Breast epithelium (tissue), 4 donors: ENCODE measurements at places on chromosomes 2 and 18. TPM values are rescaled to one million over a fixed set of nuclear protein-coding genes. Genes with fewer than 3 reads are reported as not detected.

The SEPTIN2 gene
- total RNA-seq, result 321 TPM

The LYPD1 gene
- total RNA-seq, result 1.9 TPM

The PROKR1 gene
- total RNA-seq, result 0.80 TPM

The PSMD14 gene
- 50.1 TPM for total RNA-seq

The KIAA2012 gene
- not detected for total RNA-seq

- DNase-seq, result no peak
Measured at GRCh38 chr2:37881397-37881796, 43.7 kb upstream of the RMDN2 start.

DNA sequence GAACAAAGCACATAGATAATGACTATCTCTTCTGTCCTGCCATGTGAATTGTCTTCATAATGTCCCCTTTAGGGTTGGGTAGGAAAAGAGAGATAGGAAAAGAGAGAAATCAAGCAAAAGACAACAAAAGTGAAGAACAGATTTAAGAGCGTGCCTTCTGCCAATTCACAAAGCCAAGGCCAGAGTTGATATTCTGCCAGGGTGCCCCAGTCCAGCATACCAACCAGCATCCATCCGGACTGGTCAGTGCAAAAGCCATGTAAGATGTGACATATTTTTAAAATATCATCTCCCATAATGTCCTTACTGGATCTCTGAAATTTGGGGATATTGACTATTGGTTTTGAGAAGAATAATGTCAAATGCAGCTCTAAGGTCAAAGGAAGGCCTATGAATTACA, 35.7 kb upstream of the KLF7 start:
- DNase-seq, result no peak

DNA sequence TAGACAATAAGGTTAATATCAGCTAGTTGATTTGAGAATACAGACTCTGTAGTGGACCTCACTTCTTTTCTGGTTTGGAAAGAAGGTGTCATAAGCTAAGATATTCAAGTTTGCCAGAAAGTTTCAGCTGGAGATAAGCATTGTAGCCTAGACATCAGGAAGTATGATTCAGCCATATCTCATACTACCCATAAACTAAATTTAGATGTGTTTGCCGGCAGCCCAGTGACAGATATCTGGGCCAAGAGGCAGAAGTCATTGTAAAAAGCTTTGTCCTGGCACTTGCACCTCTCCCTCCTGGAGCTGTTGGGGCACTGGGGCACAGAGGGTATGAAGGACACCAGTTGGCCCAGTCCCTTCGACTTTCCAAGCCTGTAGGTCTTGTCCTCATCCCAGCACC, 128.0 kb downstream of the EPHA4 start:
- DNase-seq, result no peak

DNA sequence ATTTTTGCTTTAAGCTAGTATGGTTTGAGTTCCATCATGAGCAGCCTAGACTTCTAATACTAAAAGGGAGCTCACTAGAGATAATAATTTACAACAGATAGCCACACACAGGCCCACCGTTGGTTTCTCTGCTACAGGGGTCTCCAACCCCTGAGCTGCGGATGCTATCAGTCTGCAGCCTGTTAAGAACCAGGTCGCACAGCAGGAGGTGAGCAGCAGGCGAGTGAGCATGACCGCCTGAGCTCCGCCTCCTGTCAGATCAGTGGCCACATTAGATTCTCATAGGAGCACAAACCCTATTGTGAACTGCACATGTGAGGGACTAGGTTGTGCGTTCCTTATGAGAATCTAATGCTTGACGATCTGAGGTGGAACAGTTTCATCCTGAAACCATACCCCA, 150.6 kb downstream of the HRH4 start:
- no peak for DNase-seq

DNA sequence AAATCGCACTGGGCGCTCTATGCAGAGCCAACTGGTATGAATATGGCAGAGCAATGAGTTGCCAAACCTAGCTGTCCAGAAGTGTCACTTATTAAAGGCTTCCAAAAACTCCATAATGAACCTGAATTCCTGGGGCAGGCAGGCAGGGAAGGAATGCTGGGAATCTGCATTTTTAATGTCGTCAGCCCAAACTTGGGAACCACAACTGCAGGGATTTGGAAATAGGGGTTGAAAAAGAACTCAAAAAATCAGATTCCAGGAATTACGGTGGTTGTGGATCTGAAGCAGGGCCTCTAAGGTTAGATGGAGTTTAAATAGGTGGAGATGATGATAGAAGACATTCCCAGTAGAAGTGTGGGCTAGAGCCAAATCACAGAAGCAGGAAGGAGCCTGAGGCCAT, 15.0 kb downstream of the NCKAP5 start:
- no peak for DNase-seq

DNA sequence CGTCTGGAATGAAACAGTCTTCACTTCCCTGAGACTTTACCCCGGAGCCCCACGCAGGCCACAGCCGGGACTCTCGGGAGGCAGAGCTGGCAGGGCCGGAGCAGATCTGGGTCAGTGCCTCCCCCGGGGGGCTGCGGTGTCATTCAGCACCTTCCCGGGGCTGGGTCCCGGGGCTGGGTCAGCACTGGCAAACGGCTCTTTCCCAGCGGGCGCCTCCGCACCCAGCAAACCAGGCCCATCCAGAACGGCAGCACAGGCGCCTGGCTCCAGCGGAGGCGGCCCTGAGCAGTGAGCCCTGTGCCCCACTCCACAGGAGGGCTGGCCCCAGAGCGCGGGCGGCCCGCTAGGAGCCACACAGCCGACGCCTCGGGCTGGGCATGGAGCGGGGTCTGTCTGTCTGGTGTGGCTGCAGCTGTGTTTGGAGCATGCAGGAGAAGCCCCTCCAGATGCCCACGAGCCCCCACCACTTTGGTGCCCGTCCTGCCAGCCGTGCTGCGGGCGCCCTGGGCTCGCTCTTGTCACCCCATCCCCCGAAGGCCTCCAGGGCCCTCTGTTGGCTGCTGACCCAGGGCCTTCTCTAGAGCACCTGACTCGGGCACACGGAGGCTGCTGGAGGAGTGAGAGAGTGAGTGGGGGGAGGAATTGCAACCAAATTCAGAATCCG, 132.1 kb upstream of the CTDP1 start:
- peak; percentile 39 for DNase-seq

DNA sequence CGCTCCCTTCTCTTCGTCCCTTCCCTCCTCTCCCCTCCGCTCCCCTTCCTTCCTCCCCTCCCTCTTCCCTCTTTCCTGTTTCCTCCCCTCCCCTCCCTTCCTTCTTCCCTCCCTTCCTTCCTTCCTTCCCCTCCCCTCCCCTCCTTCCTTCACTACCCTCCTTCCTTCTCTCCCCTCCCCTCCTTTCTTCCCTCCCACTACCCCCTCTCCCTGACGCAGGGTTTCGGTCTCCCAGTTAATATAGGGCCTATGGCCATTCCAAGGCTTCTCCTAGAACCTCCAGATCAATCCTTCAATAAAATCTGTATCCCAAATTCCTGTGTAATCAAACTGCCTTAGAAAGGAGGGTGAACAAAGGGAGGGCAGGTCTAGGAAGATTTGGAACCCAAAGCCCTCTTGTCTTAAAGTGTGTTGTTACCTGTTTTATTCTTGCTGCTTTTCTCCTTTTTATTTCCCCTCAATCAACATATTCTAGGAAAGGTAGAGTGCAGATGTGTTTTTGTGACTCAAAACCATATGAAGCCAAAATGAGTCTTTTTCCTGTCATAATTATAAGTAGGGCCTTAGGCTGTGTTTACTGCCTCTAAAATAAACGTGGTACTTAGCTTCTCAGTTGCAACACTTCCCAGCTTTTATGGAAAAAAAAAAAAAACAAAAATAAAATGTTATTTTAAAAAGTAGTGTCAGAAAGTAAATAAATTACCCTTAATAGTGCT, 53.7 kb downstream of the GPD2 start:
- DNase-seq, result no peak

DNA sequence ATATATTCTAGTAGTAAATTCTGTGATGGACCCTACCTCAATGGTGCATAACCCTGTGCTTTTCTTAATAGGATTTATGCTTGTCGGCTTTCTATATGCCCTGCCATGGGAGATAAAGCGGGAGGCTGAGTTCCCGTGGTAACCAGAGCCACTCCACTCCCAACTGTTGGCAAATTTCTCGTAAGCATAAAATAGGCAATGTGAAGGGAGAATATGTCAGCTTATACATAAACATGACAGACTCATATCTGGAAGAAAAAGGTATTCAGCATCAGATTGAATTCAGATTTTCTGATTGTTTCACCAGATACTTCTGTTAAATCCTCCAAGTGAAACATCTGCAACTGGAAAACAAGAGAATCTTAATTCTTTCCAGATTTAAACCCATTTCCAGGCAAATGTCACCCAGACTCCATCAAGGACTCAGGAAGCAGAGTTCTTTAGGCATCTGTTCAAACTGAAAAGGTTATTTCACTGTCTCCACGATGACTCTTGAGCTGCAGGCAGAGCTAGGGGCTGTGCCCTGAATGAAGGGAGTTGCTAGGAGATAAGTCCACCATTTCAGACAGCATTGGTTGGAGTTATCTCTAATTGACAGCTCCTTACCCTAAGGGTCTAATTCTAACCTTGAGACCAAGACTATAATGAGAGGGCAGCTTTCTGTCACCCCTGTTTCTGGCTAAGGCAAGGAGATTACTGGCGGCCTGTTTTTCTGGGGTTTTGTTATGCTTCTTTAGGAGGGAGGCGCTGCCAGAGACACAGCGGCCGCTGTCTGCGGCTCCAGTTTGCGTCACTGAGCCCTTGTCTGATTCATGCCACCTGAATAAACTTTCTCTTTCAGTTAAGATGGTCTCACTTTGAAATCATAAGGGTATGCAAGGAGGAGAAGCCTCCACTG, 381.3 kb downstream of the SOX11 start:
- DNase-seq, result no peak

GRCh38 chr2:29601321-29601720, 320.1 kb downstream of the ALK start:
- no peak for DNase-seq

GRCh38 chr2:102418421-102418961, 4.5 kb upstream of the IL18RAP start:
- DNase-seq, result no peak

DNA sequence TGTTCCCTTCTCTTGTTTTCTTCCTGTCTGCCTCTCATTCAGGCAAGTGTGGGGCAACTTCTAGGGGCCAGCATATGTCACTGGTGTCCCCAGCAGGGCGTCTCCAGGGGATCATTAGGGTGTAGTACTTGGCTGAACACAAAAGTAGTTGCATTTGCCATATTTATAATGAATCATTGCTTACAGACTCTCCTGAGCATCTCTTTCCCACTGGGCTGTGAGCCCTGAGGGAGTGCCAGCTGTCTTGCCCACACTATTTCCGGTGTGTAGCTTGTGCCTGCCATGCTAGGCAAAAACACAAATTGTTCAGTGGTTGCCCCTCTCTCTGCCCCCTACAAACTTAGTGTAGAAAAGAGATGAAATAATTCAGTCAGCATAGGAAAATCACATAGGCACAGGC, 40.8 kb upstream of the SCLY start:
- DNase-seq, result no peak
